ENCODE measurements at places on chromosomes 5 and 9.
A peak's percentile ranks its signal among the peaks of the same experiment; 100 is the strongest.

DNA sequence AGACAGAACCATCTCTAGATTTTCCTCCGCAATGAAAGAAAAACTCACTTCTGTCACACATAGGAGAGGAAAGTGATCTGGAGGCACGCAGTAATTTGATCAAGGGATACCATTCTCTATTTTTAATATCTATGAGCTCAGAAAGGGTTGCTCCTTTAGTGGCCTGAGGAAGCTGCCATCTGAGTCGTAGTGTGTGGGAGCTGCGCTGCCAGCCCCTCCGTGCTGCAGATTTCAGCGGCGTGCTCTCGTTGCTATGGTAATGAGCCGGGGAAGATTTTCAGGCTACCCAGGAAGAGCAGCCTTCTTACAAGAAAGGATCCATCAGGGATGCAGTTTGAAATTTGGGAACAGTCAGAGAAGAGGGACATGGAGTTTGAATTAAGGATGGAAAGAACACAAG lies 17.1 kb upstream of the GOLM1 start:
- no peak for DNase-seq

DNA sequence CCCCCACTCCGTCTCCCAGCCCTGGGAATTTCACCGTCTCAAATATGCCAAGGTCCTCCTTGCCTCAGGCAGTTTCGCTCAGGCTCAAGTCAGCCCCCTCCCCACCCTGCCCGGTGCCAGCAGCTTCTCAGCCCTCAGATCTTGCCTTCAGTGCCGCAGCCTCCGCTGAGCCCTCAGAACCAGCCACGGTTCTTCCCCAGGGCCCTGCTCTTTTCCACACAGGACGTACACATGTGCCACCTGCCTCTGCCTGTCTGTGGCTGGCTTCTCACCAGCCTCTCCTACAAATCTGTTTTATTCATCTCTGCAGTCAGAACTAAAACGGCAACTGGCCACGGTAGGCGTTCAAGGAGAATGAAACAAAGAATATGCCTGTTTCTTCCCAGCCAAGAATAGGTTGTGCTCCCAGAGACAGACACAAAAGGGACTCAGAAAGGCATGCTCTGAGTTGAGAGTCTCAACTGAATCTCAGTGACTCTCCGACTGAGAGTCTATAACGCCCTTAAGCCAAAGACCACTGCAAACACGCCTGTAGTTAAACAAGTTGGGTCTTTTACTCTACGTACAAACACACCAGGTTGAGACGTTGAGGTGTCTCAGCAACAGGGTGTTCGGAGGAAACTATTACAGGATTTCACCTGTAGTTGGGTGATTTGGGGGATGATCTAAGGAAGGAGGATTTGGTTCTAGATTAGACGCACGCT lies 10.6 kb upstream of the GRIN1 start:
- no peak for DNase-seq

- no peak for DNase-seq
These were observed 593.0 kb downstream of the BNC2 start for GRCh38 chr9:16277471-16277960.

DNA sequence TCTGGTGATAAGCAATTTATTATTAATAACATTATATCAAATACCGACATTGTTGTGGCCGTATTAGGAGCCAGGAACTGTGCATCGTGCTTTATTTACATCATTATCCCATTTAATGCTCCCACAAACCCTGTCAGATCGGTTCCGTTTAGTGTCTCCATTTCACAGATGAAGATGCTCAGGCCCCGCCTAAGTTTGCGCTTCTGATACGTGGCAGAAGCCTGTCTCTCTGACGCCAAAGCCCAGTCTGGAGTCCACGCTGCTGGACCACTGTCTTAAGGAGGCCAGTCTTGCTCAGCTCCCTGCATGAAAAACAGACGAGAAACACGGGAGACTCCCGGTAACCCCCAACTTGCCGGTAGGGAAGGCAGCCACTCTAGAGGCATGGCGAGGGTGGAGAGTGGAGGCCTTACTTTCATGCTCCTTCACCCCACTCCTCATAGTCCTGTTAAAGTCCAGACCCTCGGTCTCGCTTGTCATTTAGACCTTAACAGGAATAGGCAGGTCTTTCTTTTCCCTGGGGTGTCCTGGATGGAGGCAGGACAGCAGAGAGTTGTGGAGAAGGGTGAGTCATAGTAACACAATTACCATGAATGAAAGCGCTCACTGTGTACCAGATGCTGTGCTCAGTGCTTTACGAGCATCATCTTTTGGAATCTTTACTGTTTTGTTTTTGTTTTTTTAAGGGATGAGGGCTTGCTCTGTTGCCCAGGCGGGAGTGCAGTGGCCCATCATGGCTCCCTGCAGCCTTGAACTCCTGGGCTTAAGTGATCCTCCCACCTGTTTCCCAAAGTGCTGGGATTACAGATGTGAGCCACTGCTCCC lies 872 bp downstream of the TXNDC15 start:
- DNase-seq, result peak; percentile 80

GRCh38 chr9:68500457-68501381 lies 40.0 kb downstream of the TMEM252 start:
- DNase-seq, result peak; percentile 52
